ENCODE measurements at places on chromosomes 2 and 18.

DNA sequence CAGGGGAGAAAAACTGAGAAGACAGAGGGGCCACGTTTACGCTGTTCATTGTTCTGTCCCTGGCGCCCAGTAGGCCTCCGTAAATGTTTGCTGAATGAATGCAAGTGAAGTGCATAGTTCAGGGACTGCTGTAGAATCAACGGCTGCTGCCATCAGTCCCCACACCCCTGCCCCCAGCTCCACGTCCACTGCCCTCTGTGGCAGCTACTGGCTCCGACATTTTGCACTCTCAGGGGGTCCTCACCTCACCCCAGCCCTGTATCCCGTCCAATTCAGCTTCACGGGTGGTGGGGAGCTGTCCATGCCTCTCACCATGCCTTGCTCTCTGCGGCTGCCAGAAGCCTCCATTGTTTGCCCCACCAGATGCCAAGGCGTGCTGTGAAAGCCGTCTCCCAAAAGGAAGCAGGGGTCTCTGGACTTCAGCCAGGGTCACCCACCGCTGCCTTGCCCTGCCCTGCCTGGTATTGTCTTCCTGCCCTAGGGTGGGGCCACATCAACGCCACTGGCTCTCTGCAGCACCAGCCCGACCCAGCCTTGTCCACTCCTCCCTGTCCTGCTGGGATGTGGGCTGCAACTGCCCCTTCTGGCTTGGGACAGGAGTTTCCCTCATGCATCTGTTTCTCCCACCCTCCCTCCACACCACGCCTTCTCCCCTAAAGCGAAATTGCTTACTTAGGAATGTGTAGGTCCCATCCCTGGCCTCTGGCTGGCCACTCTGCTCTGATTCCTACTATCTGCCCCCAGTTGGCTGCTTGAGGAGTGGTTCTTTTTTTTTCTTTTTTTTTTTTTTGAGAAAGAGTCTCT is 86.0 kb downstream of the RHOB start:
- no peak for DNase-seq

DNA sequence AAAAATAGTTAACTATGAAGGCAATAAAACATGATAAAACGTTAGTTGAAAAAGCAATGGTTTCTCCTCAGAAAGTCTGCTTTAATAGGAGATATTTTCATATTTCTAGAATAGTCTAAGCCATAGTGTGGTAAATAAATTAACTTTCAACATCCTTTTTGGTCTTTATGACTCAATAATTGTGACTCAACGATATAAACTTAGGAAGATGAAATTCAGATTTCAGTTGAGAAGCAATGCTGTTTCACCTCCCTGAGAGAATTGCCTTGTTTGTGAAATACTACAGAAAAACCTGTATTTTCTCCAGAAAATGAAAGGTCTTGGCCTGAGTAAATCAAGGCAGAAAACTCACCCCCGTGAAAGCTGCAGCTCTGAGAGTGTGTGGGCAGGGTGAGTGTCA is 166.9 kb downstream of the ETAA1 start:
- DNase-seq, result no peak

DNA sequence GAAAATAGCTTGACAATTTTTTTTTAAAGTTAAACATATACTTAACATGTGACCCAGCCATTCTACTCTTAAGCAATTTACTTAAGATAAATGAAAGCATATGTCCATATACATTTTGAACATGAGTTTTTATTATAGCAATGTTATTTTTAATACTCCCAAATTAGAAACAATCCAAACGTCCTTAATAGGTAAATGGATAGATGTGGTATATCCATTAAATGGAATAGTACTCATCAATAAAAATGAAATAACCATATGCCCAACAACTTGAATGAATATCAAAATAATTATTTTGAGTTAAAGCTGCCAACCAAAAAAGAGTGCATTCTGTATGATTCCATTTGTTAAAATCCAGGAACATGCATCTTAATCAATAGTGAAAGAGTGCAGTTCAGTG is 29.1 kb downstream of the NCOA1 start:
- no peak for DNase-seq

DNA sequence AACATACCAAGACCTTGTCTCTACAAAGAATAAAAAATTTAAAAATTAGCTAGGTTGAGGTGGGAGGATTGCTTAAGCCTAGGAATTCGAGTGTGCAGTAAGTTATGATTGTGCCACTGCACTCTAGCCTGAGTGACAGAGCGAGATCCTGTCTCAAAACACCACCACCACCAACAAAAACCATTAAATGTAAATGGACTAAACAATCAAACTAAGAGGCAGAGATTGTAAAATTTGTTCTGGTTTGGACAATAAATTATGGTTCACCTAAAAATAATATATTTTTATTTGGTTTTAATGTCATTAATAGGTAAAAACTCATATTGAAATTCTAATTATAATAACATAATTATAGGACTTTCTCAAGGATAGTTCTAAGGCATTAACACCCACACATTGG is 9.9 kb upstream of the ATIC start:
- no peak for DNase-seq

DNA sequence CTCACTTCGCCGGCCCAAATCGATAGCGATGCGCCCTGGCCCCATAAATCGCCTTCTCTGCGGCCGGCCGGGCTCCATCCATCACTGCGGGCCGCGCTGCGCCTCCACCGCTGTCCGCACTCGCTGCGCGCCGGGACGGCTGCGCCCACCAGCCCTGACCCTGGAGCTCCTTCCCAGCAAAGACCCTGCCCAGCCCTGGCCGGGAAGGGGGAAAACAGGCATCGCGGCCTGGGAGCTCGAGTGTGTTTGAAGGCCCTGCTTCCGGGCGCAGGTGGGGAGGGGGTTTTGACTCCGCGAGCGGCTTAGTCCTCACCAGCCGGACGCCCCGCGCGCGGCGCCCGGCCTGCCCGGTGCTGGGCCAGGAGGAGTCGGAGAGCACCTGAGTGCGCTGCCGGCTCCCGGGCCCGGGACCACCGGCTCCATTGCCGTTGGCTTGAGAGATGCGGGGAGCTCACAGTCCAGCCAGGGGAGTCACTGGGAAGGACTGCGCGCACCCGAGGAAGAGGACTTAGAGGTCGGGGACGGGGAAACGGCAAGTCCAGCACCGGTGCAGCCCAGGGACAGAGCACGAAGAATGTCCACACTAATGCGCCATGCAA is 1.1 kb downstream of the PAX8 start:
- no peak for DNase-seq

DNA sequence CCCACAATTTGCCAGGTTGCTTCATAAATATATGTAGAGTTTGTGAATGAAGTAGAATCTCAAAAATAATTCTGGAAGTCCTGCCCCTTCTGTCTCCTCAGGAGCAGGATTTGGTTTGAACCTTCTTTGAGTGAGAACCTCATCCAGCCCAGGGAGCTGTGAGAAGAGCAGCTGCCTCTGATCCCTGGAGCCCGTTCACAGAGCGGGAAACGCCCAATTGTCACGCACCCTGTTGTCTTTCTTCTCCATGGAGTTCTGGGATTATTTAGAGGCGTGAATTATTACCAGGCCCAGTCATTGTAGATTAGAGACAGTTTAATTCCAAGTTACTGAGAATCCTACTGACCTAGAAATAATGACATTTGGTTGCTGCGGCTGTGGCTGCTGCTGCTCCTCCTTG is 66.1 kb downstream of the TPO start:
- no peak for DNase-seq

DNA sequence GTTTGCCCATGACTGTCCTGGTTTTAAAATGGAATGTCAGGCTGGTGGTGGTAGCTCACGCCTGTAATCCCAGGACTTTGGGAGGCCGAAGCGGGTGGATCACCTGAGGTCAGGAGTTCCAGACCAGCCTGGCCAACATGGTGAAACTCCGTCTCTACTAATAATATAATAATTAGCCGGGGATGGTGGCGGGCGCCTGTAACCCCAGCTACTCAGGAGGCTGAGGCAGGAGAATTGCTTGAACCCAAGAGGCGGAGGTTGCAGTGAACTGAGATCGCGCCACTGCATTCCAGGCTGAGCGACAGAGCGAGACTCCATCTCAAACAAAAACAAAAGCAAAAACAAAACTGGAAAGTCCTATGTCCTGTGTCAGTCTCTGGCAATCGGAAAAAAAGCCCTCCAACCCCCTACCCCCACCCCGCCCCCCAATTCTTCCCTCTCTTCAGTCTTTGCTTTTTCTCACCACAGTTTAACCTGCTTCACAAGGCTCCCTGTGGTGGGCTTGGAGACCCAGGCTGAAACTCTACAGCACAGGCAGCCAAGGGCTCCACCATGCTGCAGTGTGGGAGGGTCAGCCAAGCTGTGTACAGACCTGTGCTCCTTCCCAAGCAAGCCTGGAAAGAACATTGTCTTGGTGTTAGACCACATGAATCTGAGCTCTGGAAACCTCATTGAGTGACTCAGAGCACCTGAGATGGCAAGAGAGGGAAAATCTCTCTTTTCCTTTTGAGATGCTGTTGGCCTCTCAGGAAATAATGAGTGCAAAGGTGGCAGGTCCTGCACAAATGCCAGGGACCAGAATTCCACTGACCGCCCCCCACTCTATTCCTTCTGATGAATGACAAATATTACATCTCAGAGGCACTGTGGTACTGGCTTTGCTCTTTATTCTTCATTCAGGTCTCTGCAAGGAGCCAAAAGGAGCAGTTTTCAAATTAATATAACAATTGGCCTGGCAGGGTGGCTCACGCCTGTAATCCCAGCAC is 16.7 kb downstream of the MYCN start:
- no peak for DNase-seq

GRCh38 chr18:23810396-23810795 is 121.1 kb downstream of the LAMA3 start:
- no peak for DNase-seq

DNA sequence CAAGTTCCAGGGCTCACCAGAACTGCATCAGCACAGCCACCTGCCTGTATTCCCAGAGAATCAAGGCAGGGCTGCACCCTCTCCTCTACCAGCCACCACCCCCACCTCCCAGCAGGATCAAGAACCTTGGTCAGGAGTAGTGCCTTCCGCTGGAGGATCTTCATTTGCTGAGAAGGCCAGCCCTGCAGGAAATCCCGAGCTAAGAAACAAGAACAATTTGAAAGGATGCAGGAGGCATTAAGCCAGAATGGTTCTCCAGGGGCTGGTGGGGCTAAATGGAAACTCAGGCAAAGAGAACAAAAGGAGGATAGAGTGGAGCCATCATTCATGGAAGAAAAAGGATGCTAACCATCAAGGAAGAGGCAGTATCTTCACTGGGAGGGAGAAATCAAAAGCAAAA is 147.3 kb upstream of the SLC14A2 start:
- DNase-seq, result no peak

DNA sequence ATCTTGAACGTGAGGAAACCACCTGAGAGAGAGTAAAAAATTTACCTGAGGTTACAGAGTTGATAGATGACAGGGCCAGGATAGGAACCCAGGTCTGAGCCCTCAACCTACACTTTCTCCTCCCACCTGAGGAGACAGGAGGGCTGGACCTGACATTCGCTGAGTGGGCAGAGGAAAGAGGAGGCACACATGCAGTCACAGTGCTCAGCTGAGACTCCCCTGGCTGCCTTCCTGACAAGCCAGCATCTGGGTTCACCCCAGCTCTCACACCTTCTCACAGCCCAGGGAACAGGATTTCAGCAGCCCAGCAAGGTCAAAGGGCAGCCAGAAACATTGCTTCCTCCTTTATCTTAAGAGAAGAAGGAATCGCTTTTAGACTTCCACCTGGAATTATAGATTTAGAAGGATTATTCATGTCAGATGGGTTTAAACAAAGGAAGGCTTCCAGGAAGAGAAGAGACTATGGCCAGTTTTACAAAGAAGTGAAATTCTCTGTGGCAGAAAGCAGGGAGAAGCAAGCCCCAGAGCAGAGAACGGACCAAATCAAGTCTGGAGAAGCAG is 18.1 kb upstream of the PKDCC start:
- DNase-seq, result no peak

DNA sequence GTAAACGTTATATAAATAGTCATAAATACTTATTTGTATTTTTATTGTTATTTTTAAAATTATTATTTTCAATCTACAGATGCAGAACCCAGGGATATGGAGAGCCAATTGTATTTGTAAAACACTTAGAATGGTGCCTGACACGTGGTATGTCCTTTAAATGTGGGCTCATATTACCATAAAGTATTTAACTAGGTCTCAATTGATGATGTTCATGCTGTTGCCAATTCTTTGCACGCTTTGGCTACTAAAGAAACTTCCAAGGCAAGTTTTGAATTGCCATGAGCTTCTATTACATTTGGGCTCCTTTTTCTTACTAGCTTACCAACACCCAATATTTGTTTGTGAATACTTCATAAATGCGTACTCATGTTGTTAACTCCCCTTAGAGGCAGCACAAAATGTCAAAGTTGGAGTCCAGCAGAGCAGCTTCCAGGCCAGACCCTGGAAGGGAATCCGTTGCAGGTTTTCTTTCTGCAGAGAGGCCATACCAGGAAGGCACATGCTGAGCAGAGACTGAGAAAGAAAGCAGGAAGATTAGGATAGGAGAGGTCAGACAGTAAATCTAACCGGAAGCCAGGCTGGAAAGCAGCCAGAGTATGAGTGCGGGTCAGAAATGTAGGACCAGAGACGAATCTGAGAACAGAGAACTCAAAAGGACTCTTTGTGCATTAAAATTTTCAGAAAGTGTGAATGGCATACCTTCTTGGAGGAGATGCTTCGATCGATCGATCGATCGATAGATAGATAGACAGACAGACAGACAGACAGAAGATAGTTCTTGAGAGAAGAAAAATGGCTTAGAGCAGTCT is 4.2 kb upstream of the NOSTRIN start:
- DNase-seq, result peak; percentile 75

- peak; percentile 55 for DNase-seq
These were observed 3.9 kb upstream of the DLX1 start for GRCh38 chr2:172081221-172082022.

DNA sequence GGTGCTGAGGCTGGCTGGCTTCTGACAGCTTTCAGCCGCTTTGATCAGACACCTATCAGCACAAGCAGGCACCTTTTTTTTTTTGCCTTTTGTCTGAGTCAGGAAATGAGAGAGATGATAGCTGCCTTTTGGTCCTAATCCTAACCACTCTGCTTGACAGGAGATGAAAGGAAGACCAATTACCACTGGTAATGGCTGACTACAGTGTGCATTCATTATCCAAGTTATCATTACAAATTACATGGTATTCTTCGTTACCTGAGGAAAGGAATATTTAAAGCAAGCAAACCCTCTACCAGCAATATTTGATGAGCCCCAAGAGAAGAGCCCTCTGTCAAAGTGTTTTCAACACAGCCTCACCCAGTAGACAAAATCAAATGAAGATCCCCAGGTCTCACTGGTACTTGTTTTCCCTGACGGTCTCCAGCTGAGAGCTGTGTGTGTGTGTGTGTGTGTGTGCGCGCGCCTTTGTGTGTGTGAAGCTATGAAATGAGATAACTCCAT is 925.7 kb downstream of the DCDC2C start:
- peak; percentile 97 for DNase-seq

DNA sequence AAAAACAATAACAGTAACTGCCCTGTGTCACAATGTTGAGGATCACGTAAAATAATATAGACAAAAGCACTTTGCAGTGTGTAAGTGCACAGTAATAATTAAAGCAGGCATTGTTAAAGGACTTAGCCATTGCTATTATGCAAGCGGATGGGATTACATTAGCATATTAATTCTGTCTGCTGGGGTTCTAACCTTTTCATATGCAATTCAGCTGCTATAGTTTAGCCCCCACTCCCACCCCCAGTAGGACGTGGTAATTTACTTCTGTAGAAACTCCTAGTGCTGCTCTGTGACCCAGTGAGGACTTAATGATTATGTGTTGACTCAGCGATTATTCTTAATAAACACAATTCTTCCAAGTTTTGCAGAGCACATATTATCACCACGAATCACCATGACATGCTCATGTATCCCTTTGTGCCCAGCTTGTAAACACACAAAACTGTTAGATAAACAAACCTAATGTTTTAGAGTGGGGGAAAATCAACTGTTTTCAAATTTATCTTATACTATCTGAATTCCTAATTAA is 5.1 kb upstream of the ADAM23 start:
- DNase-seq, result peak; percentile 8

Data from NCI-H69 (cell line).